SW 1271 (cell line): ENCODE measurements at places on chromosomes 12 and 14.

DNA sequence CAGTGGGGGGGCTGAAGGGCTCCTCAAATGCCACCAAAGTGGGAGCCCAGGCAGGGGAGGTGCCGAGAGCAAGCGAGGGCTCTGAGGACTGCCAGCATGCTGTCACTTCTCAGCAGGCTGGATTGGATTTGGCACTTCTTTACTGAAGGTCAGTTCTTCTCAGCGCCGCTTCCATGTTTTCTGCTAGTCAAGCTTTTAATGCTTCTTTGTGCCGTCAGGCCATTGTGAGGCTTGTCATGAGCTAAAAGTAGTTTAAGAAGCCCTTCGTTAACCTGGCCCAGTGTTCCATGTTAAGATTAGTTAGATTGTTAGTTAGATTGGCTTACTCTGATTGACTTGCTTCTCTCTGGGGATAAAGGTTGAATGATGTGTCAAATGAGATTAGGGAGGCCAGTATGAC lies 13.4 kb downstream of the GABARAPL1 start:
- DNase-seq = no peak

DNA sequence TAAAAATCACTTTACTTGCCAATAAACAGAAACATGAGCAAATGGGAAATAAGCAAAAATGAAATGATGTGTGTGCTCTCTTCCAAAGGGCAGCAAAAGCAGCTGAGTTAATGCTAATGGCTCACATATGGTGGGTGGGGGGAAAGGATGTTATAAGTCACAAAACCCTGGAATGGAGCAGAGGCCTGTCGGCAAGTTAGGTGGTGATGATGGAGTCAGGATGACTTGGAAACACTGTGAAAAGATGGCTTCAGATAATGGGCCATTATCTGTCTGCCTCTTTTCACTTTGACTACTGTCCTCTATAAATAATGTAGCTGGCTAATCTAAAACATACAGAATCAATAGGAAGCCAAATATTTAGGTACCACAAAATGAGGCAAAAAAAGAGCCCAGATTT lies 228.7 kb downstream of the APAF1 start:
- DNase-seq = no peak

- peak; percentile 30 for DNase-seq
Observed at GRCh38 chr14:58362798-58363412, 32.8 kb upstream of the TOMM20L start.

DNA sequence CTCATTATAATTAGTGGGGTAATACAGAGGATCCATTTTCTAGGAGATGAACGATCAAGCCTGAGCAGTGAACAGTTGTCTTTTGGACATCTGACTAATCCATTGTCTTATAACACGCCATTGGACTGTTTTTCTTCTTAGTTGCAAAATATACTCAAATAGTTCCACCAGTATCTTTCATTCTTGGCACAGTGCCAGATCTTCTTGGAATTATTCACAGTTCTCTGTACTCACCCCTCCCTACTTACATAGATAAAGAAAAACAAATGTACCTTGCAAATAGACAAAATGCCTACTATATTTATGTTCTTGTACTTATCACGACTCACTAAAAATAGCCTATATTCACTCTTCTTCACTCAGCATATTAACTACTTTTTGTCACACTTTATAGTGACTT lies 3.8 kb downstream of the CBLN3 start:
- DNase-seq = no peak

DNA sequence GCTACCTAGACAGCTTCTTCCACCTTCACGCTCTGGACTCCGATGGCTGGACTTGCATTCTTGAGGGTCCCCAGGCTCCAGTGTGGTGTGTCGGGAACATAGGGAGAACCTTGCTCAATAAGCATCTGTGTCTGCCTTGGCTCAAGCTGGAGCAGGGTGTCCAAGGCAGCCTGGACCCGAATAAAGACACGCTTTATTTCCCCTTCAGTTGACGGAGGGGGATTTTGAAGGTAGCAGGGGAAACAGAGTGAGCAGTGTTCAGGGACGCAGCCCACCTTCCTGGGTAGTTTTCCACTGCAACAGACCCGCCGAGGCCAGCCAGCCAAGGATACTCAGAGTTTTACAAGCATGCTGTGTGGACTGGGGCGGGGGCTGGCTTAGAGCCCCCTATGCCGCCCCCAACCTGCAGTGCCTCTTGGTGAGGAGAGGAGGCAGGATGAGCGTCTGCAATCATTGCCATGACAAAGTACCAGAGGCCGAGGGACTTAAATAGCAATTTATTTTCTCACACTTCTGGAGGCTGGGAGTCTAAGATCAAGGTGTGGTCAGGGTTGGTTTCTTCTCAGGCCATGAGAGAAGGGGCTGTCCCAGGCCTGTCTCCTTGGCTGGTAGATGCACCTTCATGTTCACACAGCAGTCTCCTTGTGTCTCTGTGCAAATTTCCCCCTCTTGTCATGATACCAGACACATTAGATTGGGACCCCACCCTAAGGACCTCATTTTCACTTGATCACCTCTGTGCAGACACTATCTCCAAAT lies 201.2 kb downstream of the CHST11 start:
- no peak for DNase-seq

- DNase-seq = no peak
Observed at GRCh38 chr14:84453307-84453950, 1076.5 kb upstream of the FLRT2 start.

DNA sequence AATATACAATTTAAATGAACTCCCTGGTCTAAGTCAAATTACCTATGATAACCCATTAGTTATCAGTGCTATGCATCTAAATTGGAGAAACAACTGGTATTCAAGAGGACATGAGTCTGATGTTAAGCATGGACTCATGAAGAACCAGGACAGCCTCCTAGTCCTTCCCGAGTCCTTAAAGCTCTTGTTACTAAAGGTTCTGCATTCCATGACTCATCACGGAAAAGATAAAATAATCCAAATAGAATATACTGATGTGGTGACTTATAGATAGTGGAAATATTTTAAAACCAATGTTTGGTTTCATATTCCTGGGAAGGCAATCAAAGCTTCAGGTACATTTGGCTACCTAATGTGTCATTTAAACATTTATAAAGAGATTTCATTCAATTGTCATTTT lies 117.2 kb upstream of the PMCH start:
- no peak for DNase-seq

DNA sequence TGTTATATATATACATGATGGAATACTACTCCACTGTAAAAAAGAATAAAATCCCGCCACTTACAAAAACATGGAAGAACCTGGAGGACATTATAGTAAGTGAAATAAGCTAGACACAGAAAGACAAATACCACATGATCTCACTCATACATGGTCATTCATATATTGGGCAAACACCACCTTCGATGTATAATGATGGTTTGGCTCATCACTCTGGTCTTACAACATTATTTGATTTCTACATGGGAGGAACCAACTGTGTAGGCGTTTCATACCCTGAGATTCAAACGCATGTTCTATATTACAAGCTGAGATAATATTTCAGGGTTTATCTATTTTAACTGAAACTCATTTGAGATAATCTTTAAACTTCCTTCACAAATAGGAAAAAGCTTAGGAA lies 48.3 kb downstream of the ABCD2 start:
- DNase-seq = no peak

GRCh38 chr12:111395336-111396187 lies 10.2 kb upstream of the SH2B3 start:
- DNase-seq = no peak

DNA sequence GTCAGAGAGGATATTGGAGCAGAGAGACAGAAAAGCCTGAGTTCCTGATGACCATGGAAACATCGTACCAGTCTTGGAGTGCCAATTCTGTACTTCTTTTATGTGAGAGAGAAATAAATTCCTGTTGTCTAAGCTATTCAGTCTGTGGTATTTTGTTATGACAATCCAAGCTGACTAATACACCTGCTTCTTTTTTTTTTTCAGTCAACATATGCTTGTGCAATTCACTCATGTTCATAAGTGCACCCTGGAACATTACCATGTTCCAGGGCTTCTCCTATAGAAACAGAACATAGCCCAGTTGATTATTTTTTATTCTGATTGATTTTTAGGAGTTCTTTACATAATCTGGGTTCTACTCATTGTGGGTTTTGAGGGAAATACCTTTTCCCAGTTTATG lies 1.7 kb upstream of the CHPT1 start:
- no peak for DNase-seq

DNA sequence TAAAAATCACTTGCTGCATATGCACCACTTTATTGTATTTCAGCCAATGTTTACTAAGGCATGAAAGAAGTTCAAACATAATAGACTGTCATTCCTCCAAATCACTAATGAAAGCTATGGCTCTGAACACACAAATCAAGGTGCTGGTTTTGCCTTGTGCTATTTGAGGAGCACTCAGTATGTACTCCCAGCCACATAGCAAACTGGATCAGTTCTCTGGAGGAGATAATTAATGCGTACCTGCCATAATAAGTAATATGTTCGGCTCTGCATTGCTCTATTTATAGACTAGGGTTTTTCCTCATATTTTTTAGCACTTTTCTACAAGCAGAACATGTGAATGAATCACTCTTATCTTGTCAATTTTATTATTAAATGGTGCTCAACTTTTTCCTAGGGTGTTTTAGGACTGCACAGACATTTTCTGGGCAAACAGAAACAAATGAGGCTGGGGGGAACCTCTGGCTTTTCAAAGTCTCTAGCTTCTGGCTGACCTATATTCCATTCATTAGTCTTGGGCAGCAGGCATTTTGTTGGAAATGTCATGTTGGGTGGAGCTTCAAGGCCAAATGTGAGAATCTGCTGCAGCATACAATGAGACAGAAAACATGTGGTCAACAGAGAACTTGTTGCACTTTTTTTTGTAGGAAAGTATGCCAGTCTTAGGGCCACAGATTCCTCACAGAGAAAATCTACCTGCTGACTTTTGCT lies 88.4 kb downstream of the GRIP1 start:
- DNase-seq = no peak

DNA sequence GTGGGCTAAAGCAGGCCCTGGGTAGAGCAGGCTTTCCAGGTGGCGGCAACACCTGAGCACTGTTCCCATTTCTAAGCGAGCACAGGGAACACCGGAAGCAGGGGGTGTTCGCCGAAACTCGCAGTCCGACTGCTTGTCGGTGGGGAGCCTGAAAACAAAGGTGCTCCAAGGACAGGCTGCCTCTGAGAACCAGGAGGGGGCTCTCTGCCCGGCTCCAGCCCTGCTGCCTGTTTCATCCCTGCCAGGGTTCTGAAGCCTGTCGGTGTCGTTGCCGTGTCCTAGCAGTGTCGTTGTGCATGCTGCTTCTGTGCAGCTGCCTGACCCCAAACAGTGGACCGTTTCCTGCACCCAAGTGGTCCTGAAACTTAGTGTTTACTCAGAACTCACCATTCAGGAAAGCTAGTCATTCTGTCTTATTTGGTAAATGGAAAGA lies 21.8 kb downstream of the CCNK start:
- no peak for DNase-seq

GRCh38 chr12:90244232-90244631 lies 535.6 kb upstream of the ATP2B1 start:
- no peak for DNase-seq

GRCh38 chr12:130761537-130762318 lies 45.6 kb upstream of the RIMBP2 start:
- peak; percentile 35 for DNase-seq
